ENCODE measurements at places on chromosomes 2 and 18.
A peak's percentile ranks its signal among the peaks of the same experiment; 100 is the strongest.

DNA sequence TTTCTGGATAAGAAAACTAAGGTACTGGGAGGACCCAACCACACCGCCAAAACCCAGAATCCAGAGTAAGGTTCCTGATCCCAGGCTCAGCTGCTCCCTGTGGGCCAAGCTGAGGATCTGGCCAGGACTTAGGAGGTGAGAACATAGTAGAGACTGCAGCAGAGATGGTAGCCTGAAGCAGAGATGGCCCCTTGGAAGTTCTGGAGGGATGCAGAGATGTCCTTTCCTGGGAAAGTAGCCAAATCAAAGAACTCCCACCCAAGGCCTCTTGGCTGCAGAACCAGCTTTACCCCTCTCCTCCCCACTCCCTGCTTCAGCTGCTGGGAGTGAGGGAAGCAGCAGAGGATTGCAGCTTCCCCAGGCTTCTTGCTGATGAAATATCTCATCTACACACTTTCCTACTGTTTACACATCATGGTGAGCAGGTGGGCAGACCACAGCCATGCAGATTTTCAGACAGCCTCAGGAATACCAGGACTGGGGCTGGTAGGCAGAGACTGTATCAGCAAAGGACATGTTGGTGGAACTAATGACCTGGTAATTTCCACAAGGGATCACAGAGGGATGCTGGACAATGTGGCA lies 32.7 kb downstream of the TMEM17 start:
- no peak for DNase-seq

DNA sequence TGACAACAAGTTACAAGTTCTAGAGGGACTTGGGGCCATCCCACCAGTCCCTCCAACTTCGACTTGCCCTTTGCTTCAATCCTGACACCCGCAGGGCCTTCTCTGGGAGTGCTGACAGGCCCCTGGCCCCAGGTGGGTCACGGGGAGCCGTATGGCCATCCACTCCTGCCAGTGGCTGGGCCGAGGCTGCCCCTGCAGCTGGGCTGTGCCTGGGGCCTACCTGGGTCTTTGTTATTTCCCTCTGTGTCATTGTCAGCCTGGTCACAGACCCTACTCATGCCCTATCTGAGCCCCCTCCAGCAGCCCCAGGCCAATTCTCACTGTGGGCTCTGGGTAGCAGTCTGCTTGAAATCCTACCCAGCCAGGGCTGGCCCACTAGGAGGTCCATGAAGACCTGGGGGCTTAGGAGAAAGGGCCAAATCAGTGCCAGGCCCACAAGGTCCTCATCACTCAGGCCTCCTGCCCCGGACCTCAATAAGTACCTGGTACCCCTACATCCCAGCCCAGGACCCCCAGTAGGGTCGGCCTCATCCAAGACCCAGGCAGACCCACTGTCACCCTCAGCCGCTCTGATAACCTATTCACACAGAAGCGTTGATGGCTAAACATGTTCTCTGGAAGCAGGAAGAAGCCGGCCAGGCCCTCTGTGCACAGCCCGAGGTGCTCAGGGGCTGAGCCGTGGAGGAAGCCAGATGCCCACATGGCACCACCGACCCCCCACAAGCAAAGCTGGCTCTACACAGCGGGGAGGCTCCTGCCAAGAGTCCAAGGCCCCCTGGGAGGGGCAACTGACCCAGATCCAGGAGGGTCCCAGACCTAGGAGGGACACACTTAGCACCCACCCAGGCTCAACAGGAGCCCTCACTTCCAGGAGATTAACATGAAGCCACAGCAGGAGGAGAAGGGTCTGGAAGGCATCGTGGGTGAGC lies 57.7 kb downstream of the BIN1 start:
- no peak for DNase-seq

GRCh38 chr2:58046335-58046584 lies 346 bp upstream of the VRK2 start:
- DNase-seq: no peak

- no peak for DNase-seq
Observed at GRCh38 chr2:145116056-145116455, 596.1 kb upstream of the ZEB2 start.

DNA sequence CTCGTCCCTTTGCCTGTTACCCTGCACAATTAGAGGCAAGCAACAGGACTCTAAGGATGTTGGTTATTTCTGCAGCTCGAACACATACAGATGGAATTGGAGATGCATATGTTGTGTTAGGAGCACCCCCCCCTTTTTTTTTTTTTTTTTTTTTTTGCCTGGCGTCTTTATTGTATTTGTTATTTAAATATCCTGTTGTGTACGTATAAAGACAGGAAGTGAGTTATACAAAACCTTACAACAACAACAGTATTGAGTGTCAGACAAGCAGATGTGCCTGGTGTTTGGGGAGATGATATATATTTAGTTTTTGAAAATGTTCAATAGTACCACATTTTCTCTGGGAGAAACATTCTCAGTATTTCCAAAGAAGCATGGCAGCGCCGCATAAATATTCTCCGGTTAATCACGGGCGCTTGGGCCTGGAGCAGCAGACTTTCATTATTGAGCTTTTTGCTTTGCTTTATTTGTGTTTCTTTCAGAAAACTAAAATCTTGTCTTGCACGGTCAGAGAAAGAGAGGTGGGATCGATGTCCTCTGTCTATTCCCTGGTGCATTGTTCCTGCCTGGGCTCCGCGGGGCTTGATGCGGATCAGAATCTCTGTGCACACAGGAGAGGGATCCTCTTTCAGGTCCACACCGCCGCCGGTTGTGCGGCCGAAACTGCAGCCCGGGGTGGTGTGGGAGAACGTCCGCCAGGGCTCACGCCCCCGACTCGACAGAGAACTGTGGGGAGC lies 23.2 kb upstream of the ZNF516 start:
- DNase-seq: no peak

- no peak for DNase-seq
Observed at GRCh38 chr2:201746551-201746950, 34.2 kb downstream of the ALS2 start.

DNA sequence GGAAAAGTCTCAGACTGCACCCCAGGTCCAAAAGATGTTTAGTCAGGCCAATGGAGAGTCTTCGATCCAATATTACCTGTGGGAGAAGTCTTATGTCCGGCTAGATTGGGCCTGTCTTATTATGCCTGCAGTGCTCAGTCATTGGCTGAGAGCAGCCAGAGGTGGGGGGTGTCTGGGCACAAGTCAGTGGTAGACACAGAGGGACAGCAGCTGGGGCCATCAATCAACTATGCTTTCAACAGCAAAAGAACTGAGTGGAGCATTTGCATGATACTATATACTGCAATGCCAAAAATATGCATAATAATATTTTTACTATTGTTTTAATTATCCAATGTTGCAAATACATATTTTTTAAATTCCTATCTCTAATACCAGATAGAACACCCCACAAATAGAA lies 298.6 kb upstream of the CDH20 start:
- no peak for DNase-seq

- no peak for DNase-seq
Observed at GRCh38 chr2:19297716-19298115, 60.7 kb downstream of the OSR1 start.

DNA sequence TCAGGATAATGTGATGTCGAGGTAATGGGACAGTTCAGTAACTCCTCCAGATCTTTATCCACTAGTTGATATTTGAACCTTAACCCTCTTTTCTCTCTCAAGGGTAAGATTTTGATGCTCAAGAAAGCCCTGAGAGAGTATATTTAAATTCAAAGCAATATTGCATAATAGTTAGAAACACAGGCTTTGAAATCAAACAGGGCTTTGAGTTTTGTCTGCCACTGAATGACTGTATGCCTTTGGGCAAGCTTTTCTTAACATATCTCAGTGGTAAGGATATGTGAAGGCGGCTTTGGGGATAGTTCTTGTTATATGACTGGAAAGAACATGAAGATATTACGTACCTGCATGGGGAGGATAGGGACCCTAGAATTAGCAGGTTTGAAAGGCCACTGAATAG lies 11.1 kb downstream of the ITPRID2 start:
- DNase-seq: no peak

- DNase-seq: peak; percentile 67
Observed at GRCh38 chr2:190407662-190408537, at the start of gene MFSD6. MFSD6 (plus strand) TSS chr2:190408355; CDS start chr2:190436030, 27,675 bp downstream.

DNA sequence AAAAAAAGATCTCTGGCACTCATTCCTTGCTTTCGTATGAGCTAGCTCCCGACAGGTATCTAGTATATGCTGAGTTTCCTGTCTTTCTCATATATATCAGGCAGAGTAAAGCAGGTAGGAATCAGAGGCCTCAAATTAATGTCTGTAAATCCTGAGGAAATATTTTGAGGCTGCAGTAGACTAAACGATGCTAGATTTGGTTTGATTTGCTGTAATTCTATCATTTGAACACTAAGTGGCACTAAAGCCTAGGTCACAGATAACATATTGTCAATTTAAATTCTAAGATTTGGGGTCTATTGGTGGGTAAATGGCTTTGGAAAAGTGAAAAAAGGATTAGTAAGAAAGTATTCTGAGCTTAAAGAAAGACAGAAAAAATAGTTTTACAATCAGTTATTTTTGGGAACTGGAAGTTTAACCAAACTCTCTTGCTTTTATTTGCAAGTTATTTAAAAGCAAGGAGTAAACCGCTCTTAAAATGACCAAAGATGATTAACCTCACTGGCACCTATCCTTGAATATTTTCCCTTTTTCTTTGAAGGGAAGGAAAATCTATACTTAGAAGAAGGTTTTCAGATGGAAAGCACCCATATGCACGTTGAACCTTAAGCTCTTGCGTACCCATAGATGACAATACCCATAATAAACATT lies 37.6 kb upstream of the SLC4A10 start:
- DNase-seq: peak; percentile 19

GRCh38 chr2:112157472-112157871 lies 19.3 kb downstream of the FBLN7 start:
- DNase-seq: no peak

GRCh38 chr2:74164761-74165160 lies 13.9 kb downstream of the MOB1A start:
- DNase-seq: no peak

- DNase-seq: peak; percentile 14
Observed at GRCh38 chr2:98935777-98936352, at the start of gene CRACDL. CRACDL (minus strand) TSS chr2:98936225; CDS start chr2:98846800, 89,425 bp downstream.

DNA sequence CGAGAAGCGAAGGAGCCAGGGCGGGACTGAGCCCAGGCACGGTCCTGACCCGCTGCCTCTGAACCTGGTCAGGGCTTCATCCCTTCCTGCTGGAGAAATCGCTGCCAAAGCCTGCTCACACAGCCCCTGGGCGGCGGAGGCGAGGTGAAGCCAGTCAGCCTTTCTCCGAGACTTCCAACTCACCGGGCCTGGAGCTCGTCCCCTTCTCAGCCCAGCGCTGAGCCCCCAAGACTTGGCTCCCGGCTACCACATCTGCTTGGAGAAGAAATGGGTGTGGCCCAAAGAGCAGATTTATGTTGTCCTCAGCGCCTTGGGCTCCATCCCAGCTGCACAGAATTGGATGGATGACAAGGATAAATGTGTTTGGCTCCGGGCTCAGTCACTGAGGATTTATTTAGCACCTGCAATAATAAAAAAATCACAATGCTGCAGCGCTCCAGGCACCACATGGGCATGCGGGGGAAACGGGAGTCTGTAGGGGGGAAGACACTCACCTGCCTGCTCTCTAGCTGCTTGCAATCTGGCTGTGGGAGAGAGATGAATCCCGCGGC lies 64.9 kb downstream of the ACTR2 start:
- no peak for DNase-seq

DNA sequence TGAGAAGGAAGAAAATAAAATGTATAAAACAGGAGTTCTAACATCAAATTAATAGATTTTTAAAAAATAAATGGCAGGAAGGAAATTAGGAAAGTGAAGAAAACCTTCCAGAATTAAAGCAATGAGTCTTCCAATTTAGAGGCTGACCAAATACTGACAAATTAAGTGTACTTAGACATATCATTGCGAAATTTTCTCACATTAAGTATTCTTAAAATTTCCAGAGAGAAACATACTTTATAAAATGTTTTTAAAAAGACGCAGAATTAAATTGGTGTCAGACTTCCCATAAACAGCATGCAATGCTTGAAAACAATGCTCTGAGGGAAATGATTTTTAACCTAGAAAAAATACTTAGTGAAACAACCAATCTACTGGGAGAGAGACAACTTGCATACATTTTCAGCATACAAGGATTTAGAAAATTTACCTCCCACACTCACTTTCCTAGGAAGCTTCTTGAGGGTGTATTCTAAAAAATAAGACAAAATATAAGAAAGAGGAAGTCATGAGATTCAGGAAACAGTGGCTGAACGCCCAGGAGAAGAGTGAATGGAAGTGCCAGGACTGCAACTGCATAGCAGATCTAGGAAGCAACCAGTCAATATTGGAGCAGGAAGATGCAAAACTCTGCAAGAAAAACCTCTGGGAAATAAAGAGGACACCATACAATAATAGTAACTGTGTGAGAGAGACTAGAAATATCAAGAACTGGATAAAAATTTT lies 339.9 kb downstream of the ADCYAP1 start:
- no peak for DNase-seq

GRCh38 chr18:56532176-56532840 lies 106.1 kb downstream of the TXNL1 start:
- DNase-seq: no peak

- no peak for DNase-seq
Observed at GRCh38 chr18:14943967-14944636, 196.1 kb downstream of the ANKRD30B start.

DNA sequence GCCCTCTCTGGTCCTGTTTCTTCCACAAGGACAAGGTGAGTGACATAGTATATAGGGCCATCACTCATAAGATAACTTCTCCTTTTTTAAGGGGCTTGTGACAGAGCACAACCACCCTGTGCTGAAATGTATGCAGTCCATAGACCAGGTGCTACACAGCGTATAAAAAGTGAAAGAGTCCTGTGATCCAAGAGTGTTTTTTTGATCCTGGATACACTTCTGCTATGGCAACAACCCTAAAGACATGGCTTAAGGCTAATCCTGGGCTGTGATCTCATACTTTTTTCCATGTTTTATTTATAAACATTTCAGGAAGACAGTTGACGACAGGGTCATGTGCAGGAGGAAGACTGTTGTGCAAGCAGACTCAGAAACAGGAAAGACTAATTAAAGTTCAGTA lies 400.5 kb upstream of the TCF4 start:
- no peak for DNase-seq

GRCh38 chr2:200603972-200604371 lies 18.2 kb downstream of the AOX1 start:
- no peak for DNase-seq

- DNase-seq: no peak
Observed at GRCh38 chr2:231764760-231765159, 16.3 kb downstream of the PDE6D start.

DNA sequence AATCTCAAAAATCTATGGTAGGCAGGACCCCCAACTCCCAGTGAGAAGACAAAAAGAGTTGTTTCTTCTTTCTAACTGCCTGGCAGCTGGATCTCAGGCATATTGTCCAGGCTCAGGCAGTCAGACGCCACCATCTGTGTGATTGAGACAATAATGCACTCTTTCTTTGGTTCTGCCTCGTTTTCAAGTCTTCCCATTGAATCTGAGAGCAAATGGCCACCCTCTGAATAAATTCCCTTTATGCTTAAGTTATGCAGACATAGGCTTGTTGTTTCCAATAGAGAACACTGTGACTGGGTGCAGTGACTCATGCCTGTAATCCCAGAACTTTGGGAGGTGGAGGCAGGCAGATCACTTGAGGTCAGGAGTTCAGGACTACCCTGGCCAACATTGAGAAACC lies 15.3 kb upstream of the CD207 start:
- no peak for DNase-seq

Measured in RPMI8226 (cell line).